Spinal cord (tissue), 10 donors: ENCODE measurements at places on chromosomes 4 and X. TPM values are rescaled to one million over a fixed set of nuclear protein-coding genes. Genes with fewer than 3 reads are reported as not detected.

DNA sequence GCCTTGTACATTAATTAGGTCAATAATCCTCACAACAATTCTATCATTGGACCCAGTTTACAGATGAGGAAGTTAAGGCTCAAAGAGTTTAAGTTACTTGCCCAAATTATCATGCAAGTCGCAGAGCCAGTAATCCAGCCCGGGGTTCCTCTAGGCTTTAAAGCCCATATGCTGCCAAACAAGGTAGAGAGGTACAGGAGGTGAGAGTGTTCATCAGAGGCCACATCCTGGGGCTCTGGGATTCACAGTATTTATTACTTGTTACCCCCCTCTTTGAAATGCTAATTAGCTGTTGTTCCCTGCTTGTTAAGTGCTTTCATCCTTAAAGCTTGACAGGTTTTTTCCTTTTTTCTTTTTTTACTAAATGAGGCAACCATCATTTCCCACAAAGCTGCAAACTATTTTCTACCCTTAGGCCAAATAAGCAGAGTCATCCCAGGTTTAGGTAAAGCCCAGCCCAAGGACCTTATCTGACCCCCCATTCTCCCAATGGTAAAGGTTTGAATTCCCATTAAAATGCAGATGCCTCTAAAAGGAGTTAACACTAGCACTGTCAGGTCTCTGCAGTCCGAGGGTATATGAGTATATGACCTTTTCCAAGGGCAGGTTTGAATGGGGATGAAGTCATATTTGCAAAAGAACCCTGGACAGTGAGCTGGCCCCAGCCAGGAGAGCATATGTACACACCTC, 150.3 kb downstream of the SOX3 start:
- no peaks in the 10 kb centered on the region for H3K36me3 ChIP-seq
- no peak overlapping the region for H3K27ac ChIP-seq
- H3K27me3 ChIP-seq = peaks cover 6% of the 10 kb centered on the region

DNA sequence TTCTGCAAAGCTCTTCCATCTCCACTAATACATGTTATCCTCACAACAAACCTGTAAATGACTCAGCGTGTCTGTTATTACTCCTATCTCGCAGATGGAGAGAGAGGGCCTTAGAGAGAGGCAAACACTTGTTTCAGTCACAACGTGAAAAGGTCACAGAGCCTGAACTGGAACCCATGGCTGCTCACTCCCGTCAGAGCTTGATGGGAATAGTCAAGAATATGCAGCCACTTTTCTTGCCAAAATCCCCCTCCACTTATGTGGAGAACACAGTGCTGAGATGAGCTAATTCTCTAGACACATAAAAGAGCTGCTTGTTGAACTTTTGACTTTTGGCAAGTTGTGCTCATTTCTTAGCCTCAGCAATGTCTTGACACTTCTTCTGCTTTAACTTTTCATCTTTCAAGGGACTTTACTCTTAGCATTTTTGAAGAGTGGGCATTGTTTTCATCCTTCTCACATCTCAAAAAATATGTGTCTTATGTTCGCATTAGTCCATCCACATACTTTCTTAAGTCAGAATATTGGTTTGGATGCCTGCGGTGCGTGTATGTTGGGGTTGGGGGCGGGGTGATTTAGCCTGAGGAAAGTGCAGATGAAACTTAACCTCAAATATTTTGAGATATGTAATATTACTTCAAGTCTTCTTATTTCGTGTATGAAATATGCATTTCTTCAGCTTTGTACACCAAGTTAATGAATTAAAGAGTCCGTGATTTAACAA, 69.2 kb downstream of the SYNPO2 start:
- H3K27ac ChIP-seq = no peak overlapping the region
- H3K36me3 ChIP-seq = no peaks in the 10 kb centered on the region
- H3K27me3 ChIP-seq = no peaks in the 10 kb centered on the region
- no peak overlapping the region for H3K4me3 ChIP-seq

DNA sequence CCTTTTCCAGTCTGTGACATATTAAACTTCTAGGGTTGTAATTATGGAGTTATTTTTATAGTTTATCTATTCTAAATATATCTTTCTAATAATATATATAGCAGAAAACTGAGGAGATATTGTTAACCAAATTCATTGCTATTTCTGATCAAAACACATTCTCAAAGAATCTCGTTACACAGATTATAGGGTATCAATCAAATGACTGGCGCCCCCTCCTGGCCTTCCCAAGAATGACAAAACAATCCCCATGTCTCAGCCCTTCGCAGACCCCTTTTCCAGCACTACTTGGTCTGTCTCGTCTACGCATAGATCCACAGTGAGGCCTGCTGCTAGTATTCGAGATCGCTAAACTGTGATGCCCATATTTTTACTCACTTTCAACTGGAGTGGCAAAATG, 209.3 kb downstream of the GPC3 start:
- H3K4me3 ChIP-seq = no peak overlapping the region
- H3K27me3 ChIP-seq = no peaks in the 10 kb centered on the region
- no peaks in the 10 kb centered on the region for H3K36me3 ChIP-seq
- H3K27ac ChIP-seq = no peak overlapping the region

GCNA gene
- 3.1 TPM for total RNA-seq

DNA sequence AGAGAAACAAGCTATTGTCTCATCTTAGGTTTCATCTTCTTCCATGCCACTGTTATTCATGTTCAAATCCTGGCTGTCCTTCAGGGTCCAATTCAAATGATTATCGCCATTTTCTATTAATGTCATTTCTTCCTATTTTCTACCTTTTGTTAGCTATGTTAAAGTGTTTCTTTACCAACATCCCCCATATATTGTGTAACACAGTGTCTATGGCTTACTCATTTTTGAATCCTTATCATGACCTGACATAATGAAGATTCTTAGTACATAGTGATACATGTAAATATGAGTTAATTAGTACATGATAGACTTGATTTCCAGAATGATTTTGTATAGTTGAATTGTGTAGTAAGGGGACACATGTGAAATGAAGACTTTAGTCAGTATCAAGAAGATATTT, 152.4 kb downstream of the SNCA start:
- H3K27ac ChIP-seq = no peak overlapping the region
- H3K4me1 ChIP-seq = no peaks in the 10 kb centered on the region
- H3K27me3 ChIP-seq = no peaks in the 10 kb centered on the region
- H3K4me3 ChIP-seq = no peak overlapping the region
- H3K36me3 ChIP-seq = no peaks in the 10 kb centered on the region

DNA sequence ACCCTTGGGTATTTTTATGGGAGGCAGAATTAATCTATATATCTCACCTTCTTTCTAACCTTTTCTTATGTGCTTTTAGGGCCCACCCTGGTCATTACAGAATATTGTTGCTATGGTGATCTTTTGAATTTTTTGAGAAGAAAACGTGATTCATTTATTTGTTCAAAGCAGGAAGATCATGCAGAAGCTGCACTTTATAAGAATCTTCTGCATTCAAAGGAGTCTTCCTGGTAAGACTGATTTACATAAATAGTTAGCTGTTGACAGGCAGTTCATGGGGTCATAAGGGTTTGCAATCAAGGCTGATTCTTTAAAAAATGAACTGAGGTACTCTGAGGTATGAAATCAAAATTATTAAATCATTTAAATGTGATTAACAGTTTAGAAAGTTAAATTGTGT, 71.5 kb downstream of the KIT start:
- H3K27ac ChIP-seq = no peak overlapping the region
- DNase-seq = no peak
- H3K4me3 ChIP-seq = no peak overlapping the region
- no peaks in the 10 kb centered on the region for H3K27me3 ChIP-seq

DNA sequence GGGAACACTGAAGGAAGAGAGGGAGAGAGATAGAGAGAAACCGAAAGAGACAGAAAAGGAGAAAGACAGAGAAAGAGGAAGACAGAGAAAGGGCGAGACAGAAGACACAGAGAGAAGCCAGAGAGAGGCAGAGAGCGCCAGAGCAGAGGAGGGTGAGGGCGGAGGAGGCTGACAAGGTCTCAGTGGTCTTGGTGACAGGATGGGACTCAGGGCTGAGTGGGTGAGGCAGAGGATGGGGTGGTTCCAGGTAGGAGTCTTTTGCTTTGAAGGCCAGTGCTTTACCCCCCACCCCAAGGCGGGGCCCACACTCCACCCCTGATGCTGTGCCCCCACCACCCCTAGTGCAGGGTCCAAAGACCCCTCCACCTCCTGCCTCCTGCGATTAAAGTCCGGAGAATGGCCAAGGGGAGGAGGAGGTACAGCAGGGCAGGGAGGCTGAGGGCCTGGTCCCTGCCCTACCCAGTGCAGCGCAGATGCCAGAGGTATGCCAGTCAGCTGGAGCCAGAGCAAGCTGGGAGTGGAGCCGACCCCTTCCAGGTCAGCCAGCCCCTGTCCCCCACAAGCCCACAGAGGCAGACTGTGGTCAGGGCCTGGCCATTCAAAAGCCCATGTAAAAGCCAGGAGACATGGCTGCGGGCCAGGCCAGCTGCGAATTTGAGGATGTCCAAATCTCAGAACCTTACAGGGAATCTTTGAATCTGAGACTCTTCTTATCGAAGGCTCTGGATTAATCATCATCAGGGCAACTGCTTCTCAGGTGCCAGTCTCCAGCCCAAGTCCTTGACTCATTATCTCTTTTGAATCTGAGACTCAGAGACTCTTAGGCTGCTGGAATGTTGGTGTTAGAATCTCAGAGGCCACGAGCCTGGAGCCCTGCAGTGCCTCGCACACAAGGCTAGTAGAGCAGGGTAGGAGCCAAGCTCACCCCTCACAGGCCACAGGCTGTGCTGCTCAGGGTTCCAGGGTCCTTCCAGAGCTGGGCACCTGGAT, 758 bp downstream of the IQSEC2 start:
- peak overlapping the region; percentile 16 for H3K4me3 ChIP-seq
- peak overlapping the region; percentile 69 for H3K27ac ChIP-seq
- DNase-seq = no peak
- peaks cover 36% of the 10 kb centered on the region for H3K4me1 ChIP-seq
- H3K27me3 ChIP-seq = peaks cover 45% of the 10 kb centered on the region
- H3K36me3 ChIP-seq = peaks cover 2% of the 10 kb centered on the region

HMGN5 gene
- 4.1 TPM for total RNA-seq

HTR2C gene
- total RNA-seq = 47.4 TPM

DNA sequence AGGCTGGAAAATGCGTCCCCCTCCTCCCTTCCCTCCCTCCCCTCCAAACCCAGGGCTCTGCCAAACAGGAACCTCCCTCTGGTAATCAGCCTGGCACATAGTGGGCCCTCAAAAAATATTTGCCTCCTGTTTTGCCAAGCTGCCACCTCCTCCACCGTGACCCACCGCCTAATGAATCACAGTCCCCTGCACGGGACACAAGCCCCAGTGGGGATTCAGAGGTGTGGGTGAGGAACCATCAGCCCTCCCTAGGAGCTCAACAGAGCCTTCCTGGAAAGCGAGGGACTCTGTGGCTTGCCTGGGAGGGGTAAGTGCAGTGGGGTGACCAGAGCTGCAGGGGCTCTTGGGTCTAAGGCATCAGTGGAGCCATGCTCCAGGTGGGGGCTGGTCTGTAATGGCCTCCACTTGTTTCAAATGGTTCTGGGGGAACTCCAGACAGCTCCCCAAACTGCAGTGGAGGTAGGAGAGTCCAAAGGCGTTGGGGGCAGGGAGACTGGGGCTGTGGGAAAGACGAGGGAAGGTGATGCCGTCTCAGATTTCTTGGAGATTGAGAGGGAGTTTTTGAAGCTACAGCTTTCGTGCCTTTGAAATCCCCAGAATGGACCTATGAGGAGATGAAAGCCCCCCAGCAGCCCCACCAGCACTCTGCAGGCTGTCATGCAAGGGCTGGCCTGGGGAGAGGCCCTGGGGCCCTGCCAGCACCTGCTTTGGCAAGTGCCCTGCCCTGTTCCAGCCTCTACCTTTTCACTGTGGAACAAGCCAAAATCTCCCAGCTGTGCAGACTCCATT, 1.0 kb upstream of the PPP2R2C start:
- peaks cover 14% of the 10 kb centered on the region for H3K27me3 ChIP-seq
- no peak overlapping the region for H3K27ac ChIP-seq
- H3K36me3 ChIP-seq = no peaks in the 10 kb centered on the region

DNA sequence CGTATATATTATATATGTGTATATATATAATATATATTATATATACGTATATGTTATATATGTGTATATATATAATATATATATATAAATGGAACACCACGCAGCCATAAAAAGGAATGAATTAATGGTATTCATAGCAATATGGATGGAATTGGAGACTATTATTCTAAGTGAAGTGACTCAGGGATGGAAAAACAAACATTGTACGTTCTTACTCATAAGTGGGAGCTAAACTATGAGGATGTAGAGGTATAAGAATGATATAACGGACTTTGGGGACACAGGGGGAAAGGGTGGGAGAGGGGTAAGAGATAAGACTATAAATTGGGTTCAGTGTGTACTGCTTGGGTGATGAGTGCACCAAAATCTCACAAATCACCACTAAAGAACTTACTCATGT, 1388.9 kb downstream of the C4orf33 start:
- DNase-seq = no peak
- H3K4me1 ChIP-seq = no peaks in the 10 kb centered on the region
- H3K27me3 ChIP-seq = no peaks in the 10 kb centered on the region
- H3K27ac ChIP-seq = no peak overlapping the region
- H3K36me3 ChIP-seq = no peaks in the 10 kb centered on the region

- no peak overlapping the region for H3K27ac ChIP-seq
- no peak overlapping the region for H3K4me3 ChIP-seq
- H3K36me3 ChIP-seq = no peaks in the 10 kb centered on the region
- DNase-seq = no peak
- H3K27me3 ChIP-seq = no peaks in the 10 kb centered on the region
- peaks cover 11% of the 10 kb centered on the region for H3K4me1 ChIP-seq
These were observed 2.9 kb upstream of the CXCL1 start for GRCh38 chr4:73866246-73866645.

DIPK2B gene
- total RNA-seq = 9.3 TPM

DNA sequence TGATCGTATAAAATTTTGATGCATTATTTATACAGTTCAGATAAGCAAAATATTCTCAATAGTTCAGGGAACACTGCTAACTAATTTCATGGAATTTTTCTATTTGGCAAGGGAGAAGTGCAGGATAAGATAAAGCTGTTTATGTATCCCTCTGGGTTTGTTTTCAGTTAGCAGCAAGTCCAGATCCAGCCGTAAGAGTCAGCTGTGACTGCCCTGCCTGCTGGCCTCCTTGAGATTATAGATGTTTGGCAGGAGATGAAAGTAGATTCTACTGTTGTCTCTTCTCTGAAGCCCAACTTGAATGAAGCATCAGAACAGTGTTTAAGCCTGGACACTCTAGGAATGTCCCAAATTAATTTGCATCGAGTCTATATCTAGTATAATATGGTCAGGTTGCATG, 29.5 kb downstream of the ANTXR2 start:
- no peaks in the 10 kb centered on the region for H3K36me3 ChIP-seq
- H3K4me3 ChIP-seq = no peak overlapping the region
- DNase-seq = no peak
- no peaks in the 10 kb centered on the region for H3K4me1 ChIP-seq

GRCh38 chr4:89171176-89171805, 60.0 kb downstream of the TIGD2 start:
- DNase-seq = no peak
- no peaks in the 10 kb centered on the region for H3K36me3 ChIP-seq
- H3K4me3 ChIP-seq = no peak overlapping the region
